ENCODE measurements at places on chromosomes 11 and 22. TPM values are rescaled to one million over a fixed set of nuclear protein-coding genes. Genes with fewer than 3 reads are reported as not detected.

FLRT1 gene
- total RNA-seq, result 0.74 TPM

CRYAB gene
- total RNA-seq, result 20.6 TPM

APOA4 gene
- total RNA-seq, result not detected

RFPL2 gene
- not detected for total RNA-seq

MOGAT2 gene
- 0.19 TPM for total RNA-seq

SCGB1C1 gene
- not detected for total RNA-seq

ELF5 gene
- total RNA-seq, result 0.43 TPM

HORMAD2 gene
- total RNA-seq, result 14.7 TPM

DDIAS gene
- 11.8 TPM for total RNA-seq

DEAF1 gene
- 116 TPM for total RNA-seq

NXPE4 gene
- not detected for total RNA-seq

- no peaks in the 10 kb centered on the region for H3K36me3 ChIP-seq
- no peak overlapping the region for H3K27ac ChIP-seq
- H3K4me3 ChIP-seq, result no peak overlapping the region
- no peak for DNase-seq
- H3K27me3 ChIP-seq, result no peaks in the 10 kb centered on the region
- peaks cover 5% of the 10 kb centered on the region for H3K4me1 ChIP-seq
Observed at GRCh38 chr11:36029616-36030015, 85.8 kb downstream of the LDLRAD3 start.

DNA sequence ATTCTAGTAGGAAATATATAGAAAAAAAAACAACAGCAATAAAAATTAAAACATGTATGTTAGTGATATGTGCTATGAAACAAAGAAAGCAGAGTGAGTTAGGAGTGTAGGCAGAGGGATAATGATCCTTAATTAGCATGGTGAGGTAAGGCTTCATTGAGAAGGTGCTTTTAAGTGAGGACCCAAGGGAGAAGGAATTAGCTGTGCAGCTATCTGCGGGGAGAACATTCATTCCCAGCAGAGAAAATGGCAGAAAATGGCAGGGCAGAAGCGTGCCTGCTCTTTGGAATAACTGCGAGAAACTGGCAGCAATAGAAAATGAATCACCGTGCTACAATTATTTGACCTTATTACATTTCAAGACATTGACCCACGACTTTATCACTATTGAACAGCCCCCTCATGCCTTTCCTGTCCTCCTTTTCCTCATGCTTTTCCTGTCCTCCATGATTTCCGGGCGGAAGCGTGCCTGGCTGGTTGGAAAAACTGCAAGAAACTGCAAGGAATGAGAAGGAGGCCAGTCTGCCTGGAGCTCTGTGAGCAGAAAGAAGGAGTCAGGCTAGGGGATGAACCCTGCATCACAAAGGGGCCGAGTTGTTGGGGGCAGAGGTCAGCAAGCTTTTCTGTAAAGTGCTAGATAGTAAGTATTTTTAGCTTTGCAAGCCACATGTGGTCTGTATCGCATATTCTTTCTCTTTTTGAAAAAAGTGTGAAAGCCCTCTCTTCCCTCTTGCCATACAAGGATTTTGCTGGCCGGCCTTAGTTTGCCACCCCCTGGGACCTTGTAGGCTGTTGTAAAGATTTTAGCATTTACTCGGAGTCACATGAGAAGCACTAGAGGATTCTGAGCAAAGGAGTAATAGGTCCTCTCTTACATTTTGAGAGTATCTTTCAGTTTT, 37.1 kb upstream of the SWAP70 start:
- no peaks in the 10 kb centered on the region for H3K36me3 ChIP-seq
- H3K4me1 ChIP-seq, result peaks cover 16% of the 10 kb centered on the region
- no peaks in the 10 kb centered on the region for H3K27me3 ChIP-seq
- H3K4me3 ChIP-seq, result no peak overlapping the region

DNA sequence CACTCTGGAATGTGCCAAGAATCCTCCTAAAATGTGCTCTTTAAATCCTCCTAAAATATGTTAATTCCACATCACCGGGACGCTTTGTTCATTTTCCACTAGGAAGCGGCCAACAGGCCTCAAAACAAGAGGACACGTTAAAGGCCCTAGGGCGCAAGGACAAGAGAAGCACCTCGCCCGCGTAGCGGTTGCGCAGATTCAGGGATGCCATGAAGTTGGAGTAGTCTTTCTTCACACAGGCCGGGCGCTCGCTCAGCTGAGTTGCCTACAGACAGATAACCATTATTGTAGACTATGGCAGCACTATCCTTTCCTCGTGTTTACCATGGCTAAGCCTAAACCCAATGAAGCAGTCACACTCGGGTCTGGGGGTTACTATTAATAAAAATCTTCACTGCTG, 29.5 kb upstream of the SERPIND1 start:
- H3K27ac ChIP-seq, result peak overlapping the region; percentile 32
- H3K36me3 ChIP-seq, result no peaks in the 10 kb centered on the region
- no peaks in the 10 kb centered on the region for H3K4me1 ChIP-seq
- no peak overlapping the region for H3K4me3 ChIP-seq
- no peaks in the 10 kb centered on the region for H3K27me3 ChIP-seq

DNA sequence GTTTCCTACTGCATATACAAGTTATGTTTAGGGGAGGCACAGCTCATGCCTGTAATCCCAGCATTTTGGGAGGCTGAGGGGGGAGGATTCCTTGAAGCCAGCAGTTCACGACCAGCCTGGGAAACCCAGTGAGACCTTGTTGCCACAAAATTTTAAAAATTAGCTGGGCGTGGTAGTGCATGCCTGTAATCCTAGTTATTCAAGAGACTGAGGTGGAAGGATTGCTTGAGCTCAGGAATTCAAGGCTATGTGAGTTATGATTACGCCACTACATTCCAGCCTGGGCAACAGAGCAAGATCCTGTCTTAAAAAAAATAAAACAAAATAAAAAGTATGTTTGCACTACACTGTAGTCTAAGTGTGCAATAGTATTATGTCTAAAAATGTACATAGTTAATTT, 108.8 kb upstream of the TEAD1 start:
- H3K27me3 ChIP-seq, result no peaks in the 10 kb centered on the region
- H3K4me1 ChIP-seq, result no peaks in the 10 kb centered on the region

DNA sequence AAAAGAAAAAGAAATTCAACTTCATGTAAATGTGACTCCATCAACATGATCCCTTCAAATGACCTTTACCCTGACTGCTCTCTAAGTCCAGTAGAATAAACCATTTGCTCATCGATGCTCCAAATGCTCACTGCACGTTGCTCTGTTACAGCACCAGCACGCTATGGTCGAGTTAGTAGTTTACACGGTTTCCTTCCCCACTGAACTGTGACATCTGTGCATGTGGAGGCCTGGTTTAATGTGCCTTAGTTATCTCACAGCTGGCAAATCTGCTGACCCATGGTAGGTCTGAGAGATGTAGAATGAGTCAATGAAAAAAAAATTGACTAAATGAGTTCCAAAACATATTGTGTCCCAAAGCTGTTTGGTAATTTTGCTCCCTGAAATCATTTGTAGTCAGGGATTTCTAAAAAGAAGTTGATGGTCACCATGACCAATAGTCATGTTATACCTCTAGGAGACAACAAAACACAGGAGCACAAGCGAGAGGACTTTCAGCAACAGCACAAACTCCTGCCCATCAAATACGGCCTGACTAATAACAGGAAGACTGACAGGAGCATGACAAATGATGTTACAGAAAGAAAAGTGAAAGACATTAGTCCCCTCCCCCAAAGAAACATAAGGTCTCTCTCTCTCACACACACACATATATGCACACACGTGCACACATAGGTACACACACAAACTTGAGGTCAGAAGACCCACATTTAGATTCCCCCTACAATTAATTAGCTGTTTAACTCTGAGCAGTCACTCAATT, 624.5 kb downstream of the OPCML start:
- no peaks in the 10 kb centered on the region for H3K4me1 ChIP-seq
- no peak overlapping the region for H3K27ac ChIP-seq
- no peaks in the 10 kb centered on the region for H3K36me3 ChIP-seq

DNA sequence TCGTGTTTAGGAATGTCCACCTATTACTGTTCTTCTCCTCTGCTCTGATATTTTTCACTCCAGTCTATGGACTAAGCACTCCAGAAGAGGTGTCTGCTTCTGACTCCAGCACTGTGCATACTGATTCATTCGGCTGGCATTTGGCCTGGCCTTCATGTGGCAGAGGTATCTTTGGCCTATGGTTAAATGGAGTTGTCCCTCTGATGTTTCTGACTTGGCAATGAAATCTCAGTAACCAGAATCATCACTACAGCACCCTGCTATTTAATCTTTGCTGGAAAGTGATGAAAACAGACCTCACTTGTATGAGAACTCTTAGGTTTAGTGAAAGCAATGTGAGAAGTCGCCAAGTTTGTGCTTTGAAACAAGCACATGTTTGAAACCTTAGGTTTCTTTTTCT, 155.2 kb downstream of the MAML2 start:
- no peak for DNase-seq
- peak overlapping the region; percentile 17 for H3K27ac ChIP-seq
- no peak overlapping the region for H3K4me3 ChIP-seq

GRCh38 chr22:37569921-37570660, 9.8 kb downstream of the LGALS2 start:
- H3K4me1 ChIP-seq, result peaks cover 17% of the 10 kb centered on the region
- H3K27me3 ChIP-seq, result no peaks in the 10 kb centered on the region
- H3K27ac ChIP-seq, result no peak overlapping the region
- no peak for DNase-seq

DNA sequence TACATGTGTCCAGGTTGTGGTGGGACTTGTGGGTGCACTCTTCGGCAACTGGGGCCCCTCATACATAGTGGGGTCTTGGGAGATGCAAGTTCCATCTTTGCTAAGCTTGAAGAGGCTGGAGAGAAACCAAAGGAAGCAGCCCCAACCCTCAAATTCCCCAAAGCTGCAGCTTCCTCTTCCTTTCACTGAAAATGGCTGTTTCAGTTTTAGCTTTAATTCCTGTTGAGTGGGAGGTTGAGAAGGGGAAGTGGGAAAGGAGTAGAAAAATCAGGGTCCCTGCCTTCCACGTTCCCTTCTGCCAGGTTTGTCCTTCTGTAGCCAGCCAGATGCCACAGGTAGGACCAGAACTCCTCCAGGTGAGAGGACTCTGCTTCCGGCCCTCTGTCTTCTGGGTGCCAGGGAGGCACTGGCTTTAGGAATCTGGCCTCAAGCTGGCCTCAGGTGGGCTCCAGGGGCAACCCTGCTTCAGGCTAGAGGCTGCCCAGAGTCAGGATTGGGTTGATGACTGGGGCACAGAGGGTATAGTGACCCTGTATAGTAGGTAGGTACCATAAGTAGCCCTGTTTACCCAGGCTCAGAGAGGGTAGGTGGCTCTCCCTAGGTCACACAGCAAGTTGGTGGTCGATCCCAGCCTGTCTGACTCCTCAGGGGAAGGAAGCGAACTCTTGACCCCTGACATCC, 16.2 kb downstream of the P2RY6 start:
- no peak for DNase-seq
- no peak overlapping the region for H3K4me3 ChIP-seq
- H3K36me3 ChIP-seq, result no peaks in the 10 kb centered on the region
- H3K27me3 ChIP-seq, result no peaks in the 10 kb centered on the region
- peaks cover 25% of the 10 kb centered on the region for H3K4me1 ChIP-seq

DNA sequence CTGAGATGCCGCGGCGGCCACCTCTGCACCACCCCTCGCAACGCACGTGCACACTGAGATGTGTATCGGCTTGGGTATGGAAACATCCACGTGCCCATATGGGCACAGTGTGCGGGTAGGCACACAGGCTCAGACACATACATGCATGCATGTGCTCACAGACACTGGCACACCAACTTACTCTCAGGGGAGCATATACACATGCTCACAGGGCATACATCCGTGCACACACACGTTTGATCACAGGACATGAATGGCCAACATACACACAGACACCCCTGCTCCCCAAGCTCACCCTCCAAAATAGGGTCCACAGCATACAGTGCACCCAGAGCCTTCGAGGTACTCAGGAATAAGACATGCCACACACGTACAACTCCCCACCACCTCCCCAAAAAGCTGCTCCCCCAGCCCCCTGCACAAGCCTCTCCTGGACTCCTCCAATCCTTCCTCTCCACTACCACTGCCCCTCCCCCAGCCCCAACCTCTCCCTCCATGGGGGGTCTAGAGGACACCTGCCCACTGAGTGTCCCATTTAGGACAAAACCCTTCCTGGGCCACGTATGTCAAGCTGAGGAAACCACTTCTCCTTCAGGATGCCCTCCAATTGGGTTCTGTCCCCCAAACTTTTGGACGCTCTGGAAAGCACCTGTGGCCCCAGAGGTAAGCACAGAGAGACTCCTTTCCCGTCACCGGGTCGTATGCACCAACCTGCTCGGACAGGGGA, 53.1 kb downstream of the SLC22A12 start:
- no peaks in the 10 kb centered on the region for H3K27me3 ChIP-seq
- H3K4me3 ChIP-seq, result peak overlapping the region; percentile 61
- H3K4me1 ChIP-seq, result peaks cover 11% of the 10 kb centered on the region
- no peak overlapping the region for H3K27ac ChIP-seq
- DNase-seq, result no peak

DNA sequence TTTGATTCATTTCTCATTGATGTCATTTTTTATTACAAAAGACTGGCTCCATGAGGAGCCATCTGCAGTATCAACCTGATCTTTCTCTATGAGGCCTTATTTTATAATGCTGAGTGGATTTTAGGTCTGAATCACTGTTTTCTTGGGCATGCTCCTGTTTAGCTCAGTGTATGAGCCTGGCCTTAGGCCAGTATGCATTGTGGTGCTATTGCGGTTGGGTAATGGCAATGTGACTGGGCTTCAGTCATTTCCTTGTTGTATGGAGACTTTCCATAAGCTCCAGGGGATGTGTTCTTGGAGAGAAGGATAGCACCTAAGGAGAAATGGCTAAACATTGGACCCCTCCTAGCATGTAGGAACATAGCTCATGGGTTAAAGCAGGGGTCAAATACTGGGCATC, 293.2 kb downstream of the NELL1 start:
- H3K27ac ChIP-seq, result no peak overlapping the region
- H3K36me3 ChIP-seq, result no peaks in the 10 kb centered on the region
- H3K4me3 ChIP-seq, result no peak overlapping the region
- no peaks in the 10 kb centered on the region for H3K27me3 ChIP-seq
- DNase-seq, result no peak

GRCh38 chr11:2527621-2528291, 82.9 kb downstream of the KCNQ1 start:
- H3K27ac ChIP-seq, result no peak overlapping the region
- no peak for DNase-seq
- H3K36me3 ChIP-seq, result no peaks in the 10 kb centered on the region
- no peak overlapping the region for H3K4me3 ChIP-seq

GRCh38 chr11:1767399-1768140, 3.8 kb upstream of the CTSD start:
- no peaks in the 10 kb centered on the region for H3K27me3 ChIP-seq
- no peak overlapping the region for H3K27ac ChIP-seq
- H3K4me3 ChIP-seq, result no peak overlapping the region
- no peak for DNase-seq
